ENCODE measurements at places on chromosomes 12 and 14.

DNA sequence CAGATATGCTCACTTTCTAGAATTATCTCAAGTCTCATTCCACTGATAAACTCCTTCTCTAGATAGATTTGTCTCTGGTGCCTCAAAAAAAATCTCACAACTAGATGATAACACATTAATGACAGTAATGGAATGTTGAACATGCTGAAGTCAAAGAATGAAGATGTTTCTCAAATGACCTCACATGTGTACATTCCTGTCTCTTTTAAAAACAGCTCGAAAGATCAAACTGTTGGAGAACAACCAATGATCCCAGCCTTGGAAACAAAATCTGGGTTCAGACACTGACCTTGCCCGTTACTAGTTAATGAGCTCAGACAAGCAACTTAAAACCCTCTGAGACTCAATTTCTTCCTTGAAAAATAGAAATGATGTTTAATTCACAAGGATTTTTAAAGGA lies 44.7 kb upstream of the KCNJ8 start:
- DNase-seq: no peak

GRCh38 chr14:24058260-24058950 lies 6.6 kb downstream of the CARMIL3 start:
- peak; percentile 58 for DNase-seq

DNA sequence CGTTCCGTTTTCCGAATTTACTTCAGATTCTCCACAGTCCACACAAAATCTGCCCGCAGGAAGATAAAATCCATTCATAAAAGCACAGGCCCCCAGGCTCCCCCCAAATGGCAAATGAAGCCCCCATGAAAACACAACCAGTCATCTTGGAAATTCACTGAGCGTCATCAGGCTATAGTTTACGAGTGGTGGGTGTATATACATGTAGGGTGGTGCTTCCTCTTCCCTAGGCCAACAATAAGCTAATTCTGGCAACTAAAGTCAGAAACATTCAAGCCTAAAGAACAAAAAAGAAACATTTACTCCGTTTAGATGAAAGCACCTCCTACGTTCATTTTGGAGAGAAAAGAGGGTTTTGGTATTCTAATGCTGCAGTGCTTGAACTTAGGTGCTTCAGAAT lies 5.8 kb downstream of the GPR68 start:
- no peak for DNase-seq

DNA sequence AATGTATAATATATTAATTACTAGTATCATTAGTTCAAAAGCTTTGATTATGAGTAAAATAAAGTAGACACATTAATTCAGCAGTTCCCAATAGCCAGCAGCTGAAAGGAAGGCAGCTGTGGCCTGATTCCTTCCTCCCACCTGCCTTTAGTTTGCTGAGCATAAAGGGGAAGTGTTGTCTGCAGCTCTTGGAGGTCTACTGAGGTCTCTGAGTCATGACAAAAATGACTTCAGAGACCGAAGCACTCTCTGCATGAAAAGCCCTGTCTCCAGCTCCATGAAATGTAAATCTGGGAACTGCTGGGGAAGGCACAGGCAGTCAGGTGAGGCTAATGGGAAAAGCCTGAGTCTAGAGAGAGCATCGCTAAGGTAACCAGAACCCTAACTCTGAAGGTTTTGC lies 165.4 kb downstream of the NRXN3 start:
- DNase-seq: no peak

GRCh38 chr12:77882709-77883108 lies 52.0 kb downstream of the NAV3 start:
- no peak for DNase-seq

DNA sequence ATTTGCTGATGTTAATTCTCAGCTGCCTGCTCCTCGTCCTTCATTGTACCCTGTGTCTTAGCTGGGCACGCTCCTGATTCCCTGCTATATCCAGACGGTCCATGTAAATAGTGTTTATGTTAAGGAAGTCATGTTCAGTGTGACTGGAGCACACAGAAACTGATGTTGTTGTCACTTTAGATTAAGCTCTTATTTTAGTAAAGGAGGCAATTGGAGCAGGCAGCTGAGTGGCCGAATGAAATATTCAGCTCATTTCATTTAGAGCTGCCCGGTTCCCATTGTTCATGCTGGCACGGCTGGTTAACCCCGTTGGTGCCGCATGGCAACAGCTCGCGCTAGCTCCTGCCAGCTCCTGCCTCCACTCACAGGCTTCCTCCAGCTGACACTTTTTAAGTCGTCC lies 446.8 kb upstream of the SOX5 start:
- no peak for DNase-seq

GRCh38 chr12:26636710-26637328 lies 196.2 kb downstream of the ITPR2 start:
- no peak for DNase-seq

GRCh38 chr14:103016071-103016470 lies 41.3 kb downstream of the CDC42BPB start:
- no peak for DNase-seq

DNA sequence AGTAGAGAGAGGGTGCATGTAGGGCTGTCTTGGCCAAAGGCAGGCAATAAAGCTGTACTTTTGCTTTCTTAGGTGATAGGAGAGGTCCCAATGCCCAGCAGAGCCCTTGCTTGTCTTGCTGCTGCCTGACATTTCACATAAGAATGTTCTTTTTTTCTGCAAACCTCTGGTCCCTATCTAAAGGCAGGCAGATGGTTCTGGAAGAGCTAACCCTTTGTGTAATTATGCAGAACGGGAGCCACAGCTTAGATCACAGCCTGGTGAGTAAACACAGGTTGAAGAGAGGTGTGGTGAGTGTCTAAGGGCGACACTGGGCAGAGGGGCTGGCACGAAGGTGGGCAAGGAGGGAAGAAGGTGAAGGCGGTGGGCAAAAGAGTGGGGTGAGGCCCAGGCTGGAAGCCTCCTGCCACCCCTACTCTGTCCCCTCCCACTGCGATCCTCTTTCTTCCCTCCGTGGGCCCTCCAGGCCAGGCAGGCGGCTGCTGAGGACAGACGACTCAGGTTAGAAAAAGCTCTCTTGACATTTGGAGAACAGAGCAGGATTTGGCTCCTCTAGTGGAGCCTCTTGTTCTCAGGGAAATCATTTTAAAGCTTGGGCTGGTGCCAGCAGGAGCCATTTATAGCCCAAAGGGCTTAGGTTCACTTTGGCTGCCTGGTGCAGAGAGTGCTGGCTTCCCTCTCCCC lies 42.8 kb downstream of the PRMT8 start:
- DNase-seq: no peak

DNA sequence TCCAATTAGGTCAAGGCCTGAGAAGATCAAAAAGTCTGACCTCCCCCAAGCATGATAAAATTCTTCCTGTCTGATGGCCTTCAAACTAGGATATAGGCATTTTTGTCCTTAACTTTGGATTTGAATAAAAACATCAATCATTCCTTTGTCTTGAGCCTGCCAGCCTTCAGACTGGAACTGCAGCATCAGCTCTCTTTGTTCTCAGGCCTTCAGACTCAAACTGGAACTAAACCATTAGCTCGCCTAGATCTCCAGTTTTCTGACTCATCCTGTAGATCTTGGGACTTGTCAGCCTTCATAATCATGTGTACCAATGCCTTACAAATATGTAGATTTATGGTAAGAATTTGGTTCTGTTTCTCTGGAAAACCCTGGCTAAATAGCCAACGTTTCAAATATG lies 721.7 kb downstream of the GALC start:
- no peak for DNase-seq

DNA sequence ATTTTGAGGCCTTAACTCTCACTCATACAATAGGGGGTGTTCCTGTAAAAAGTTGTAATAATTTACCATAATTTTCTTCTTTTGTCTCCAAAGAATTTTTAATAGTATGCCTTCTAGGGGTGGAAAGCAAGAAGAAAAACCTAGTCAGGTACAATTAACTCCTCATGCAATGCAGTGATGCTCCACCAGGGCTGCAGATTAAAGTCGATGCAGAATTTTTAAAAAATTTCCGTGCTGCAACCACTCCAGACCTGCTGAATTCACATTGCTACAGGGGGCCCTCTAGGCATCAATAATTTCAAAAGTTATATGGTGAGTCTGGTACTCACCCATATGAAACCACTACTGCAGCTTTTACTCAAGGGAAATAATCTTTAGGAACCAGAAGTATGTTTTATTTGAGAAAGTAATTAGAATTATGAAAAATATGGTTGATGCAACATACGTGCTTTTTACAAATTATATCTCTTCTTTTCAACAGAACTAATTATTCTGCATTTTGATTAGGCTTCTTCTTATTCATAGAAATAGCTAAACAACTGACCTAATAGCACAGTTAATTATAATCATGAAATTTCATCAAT lies 353.2 kb downstream of the BCAT1 start:
- no peak for DNase-seq

GRCh38 chr14:89279649-89280232 lies 137.3 kb downstream of the FOXN3 start:
- DNase-seq: no peak

DNA sequence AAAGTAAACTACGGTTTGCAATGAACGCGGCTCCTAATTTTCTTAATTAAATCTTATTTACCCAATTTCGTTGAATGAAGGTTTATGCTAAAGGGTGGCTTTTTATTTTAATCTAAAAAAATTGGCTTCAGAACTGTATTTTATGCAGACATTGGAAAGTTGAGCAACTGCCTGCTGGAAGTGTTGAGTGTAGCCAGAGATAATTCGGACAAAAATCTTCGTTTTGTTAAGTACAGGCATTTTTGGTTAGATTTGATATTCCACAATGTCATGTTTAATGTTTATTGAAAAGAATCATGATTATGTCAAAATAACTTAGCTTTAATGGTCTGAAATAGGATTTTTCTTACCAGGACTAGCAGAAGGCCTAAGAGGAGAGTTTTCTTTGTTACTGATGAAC lies 875 bp downstream of the IRAK3 start:
- no peak for DNase-seq

GRCh38 chr12:124734224-124734788 lies 129.4 kb downstream of the SCARB1 start:
- DNase-seq: no peak

DNA sequence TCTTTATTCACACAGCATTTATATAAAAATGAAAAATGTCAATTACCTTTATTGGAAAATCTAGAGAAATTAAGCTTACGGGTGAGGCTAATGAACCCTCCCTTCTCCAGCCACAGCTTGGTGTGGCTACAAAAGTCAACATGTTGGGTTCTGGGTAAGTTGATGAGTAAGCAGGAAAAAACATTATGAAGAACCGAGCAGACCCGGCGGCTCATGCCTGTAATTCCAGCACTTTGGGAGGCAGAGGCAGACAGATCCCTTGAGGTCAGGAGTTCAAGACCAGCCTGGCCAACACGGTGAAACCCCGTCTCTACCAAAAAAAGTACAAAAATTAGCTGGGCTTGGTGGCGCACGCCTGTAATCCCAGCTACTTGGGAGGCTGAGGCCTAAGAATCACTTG lies 10.9 kb downstream of the NAA25 start:
- no peak for DNase-seq

- peak; percentile 25 for DNase-seq
Measured at GRCh38 chr12:116708826-116709756, 28.8 kb downstream of the SPRING1 start.

DNA sequence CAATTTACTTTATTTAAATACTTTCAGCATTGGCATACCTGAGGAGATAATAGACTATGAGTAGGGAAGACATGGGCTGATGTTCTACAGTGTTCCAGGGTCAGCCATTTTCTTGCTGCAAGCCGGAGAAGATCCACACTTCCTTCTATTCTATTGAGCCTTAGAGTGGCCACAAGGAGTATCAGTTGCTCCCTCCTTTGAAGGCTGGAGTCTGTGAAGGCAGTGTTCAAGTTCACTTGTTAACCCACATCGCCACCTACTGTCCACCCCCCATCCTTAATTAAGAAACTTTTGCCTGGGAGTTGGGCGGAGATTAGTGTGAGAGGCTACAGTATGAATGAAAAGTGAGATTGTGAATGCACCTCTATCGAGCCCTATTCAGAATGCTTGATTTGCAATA lies 666.6 kb downstream of the NRXN3 start:
- no peak for DNase-seq

DNA sequence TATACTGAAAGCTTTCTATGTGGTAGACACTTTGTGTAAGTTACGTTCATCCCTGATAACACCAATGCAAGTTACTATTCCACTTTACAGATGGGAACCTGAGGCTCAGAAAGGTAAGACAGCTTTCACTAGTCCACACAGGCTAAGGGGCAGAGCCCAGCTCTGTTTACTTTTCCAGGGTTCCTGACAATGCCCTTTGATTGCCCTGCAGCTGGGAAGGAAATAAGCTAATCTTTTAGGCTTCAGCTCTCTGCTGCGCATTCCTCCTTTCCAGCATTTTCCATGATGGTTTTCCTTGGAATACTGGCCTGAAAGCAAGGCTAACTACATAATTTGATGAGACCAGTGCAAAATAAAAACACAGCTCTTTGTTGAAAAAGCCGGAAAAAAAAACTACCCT lies 185.7 kb upstream of the BTG1 start:
- DNase-seq: no peak

DNA sequence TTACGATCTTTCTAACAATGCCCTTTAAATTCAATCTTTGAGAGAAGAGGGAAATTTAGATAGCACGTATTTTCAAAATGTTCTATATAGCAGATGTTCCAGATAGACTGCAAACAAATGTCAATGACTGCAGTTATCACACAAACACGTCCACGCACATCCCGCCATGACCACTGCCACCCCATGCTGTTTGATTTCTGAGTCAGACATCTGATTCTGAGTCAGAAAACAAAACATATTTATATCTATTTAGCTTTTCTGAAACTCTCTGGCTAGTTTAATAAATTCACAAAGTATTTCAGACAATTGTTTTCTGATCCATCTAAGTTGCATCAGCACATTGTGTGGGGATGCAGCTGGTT lies 105.9 kb upstream of the BCAT1 start:
- DNase-seq: peak; percentile 9

DNA sequence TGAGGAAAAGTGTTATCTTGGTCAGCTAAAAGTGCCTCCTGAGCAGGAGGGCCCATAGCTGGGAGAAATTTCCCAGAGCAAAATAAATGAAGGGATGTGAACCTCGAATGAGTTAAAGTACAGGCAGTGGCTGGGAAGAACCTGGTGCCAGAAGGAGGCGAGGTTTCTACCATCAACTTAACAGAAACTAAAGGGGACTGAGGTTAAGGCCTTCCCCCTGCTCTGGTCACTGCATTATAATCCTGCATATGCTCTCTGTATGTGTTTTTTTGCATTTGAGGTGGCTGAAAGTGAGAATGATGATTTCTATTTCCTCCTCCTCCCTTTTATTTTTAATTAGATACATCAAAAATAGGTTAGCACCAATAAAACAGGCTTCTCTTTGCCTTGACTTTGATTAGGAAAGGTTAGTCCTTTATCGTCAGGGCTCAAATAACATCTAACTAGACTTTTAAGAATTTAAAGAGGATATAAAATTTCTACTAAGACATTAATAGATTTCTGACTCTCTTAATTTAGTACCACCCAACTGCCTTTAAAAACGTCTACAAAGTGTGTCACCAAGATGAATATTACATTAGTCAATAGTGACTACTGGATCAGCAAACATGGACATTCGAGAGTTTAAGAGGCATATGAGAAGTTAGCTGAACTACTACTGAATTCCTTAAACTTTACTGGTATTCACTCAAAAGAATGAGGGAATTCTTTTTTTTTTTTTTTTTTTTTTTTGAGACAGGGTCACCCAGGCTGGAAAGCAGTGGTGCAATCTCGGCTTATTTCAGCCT lies 49.2 kb downstream of the GALNT4 start:
- no peak for DNase-seq
